ENCODE measurements at places on chromosomes 7 and 10. TPM values are rescaled to one million over a fixed set of nuclear protein-coding genes. Genes with fewer than 3 reads are reported as not detected.

ACTL6B gene
- polyA plus RNA-seq: not detected

DNA sequence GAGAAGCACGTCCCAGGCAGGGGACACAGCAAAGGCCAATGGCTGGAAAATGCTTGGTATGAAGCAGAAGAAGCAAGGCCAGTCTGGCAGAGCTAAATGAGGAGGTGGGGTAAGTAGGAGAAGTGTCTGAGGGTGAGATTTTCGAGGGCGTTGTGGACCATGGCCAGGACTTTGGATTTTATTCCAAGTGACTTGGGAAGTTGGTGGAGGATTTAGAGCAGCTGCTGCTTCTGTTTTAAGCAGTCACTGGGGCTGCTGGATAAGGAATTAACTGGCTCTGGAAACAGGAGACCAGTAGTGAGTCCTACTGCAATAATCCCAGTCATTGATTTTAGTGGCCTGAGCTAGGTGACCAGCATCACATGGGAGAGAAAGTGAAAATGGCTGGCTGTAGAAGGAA, 67.6 kb upstream of the GSDME start:
- DNase-seq: no peak

DPCD gene
- polyA plus RNA-seq: 29.9 TPM

CTAGE6 gene
- not detected for polyA plus RNA-seq

DNA sequence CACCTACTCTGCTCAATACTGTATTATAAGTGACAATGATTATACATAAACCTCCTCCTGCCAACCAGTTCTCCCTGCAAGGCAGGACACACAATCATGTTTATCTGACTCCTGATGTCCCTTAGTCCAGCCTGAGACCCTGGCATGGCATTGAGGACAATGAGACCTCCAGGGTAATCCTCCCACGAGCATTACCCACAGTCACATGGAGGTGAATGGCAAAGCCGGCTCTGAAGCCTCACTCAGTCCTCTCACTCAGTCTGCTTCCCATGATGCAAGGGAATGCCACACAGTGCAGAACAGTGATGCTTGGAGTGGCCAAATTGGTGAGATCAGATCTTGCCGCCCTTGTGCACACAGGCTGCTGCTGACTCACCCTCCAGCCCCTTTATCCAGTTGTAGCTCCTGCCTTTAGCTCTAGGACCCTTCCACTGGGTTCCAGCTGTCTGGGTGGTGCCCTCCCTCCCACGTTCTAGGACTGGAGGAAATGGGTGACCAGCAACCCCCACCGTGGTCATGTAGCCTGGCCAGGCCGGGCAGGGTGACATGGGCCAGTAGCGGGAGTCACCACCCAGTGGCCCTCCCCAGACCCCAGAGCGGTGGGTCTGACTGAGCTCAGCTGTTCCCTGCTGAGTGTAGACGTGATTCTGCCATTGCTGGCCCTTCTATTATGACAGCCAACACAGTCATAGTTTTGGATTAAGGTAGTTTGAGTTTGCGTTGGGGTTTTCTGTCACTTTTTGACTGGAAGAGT, 5.5 kb upstream of the ADCY1 start:
- no peak for DNase-seq

DNA sequence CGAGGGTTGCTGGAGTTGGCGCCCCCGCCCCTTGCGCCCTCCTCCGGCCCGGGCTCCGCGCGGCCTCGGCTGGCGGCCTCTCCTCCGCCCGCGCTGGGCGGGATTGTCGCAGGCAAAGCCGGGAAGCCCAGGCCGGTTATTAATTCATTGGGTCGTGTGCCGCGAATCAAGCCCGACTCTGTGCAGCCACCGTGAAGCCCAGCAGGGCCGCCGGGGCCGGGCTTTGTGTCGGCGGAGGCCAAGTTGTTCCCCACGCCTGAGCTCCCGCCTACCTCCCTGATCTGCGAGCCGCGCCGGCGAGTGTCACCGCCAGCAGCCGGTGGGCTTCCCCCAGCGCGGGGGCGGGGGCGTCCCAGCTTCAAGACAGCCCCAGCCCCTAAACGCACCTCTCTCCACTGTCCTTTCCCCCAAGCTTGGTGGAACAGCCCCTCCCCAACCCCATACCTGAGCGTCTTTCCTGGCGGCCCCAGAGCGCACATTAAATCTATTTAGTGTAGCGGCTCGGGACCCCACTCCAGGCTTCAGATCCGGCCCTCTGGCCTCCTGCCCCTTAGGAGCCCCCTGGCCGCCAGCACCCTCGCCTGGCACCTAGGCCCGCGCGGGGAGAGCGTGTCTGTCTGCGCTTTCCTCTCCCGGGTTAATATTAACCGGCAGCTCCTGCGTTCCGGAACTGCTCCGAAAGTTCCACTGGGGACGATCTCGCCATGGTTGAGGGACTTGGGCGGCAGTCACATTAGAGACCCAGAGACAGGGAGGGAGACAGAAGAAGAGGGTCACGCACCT, 3.5 kb downstream of the SHH start:
- DNase-seq: peak; percentile 20

GRCh38 chr7:41679566-41679965, 23.3 kb downstream of the INHBA start:
- no peak for DNase-seq

VWDE gene
- not detected for polyA plus RNA-seq

DNA sequence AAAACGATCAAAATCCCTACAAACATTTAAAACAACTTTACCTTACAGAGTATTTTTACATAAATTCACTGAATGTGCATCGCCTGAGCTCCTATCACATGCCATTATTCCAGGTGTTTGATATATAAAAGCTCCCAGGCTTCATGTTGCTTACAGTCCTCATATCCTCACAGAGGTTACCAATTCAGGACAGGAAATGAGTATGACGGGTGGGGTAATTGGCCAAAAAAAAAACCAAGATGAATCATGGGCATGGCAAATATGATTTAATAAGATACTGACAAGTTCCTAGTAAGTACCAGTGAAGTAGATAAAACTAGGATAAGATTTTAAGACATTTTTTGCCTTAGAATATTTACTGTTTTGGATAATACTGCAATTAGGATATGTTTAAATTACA, 135.8 kb downstream of the KMT2E start:
- DNase-seq: no peak

GRCh38 chr10:14674376-14675050, 100.2 kb downstream of the FAM107B start:
- no peak for DNase-seq
